GM06990 (cell line): ENCODE measurements at places on chromosomes 6 and 20.

GRCh38 chr20:50366270-50367103 lies 143.7 kb upstream of the PTPN1 start:
- no peak for DNase-seq

DNA sequence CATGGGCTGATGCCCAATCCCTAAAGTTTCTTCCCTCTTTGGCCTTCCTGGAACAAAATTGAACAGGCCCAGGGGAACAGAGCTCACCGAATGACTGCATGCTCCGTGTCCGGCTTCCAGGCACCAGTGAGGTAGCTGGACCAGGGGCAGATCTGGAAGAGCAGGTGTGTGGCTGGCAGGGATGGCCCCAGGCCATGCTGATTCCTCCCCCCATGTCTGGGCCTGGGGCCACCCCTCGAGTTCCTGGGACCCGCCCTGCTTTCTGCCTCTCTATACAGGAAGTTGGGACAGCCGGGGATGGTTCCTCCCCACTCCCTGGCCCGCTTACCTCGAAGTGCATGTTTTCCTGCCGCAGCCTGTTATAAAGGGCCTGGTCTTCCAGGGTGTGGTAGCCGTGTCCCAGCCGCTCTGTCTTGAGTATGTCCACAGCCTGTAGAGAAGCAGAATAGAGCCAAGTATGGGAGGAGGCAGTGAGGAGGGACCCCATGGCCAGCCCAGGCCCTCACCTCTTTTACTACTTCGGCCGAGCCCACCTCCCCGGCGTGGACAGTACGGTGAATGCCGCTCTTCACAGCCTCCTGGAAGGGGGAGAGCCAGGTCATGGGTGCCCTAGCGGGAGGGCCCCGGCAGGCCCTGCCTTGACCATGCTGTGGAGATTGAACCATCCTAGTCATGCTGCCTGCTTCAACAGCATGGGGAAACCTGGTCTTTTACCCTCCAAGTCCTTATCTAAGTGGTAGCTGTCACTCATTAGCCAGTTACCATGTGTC lies 28.8 kb downstream of the ADA start:
- DNase-seq: no peak

GRCh38 chr20:13333793-13334192 lies 112.7 kb downstream of the ISM1 start:
- no peak for DNase-seq

DNA sequence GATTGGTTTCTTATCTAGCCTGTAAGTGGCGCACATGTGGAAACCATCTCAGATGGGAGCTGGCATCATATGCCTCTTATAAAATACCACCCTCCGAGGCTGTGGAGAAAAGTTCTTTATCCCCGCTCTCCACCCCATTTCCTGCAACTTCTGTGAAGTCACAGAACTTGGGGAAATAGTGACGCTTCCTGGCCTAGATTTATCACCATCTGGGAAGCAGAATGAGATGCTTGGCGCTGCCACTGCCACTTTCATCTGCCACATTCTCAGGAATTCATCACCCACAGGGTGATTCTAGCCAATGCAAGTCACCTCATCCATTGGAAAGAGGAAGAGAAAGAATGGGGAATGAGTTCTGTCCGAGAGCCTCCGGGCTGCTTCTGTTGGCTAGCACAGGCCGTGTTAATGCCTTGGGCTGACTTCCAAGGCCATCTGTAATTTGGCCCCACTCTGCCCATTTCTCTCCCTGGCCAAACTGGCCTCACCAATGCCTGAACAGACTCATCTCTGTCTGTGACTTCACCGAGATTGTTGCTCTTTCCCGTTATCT lies 148.8 kb upstream of the SOX4 start:
- DNase-seq: no peak

DNA sequence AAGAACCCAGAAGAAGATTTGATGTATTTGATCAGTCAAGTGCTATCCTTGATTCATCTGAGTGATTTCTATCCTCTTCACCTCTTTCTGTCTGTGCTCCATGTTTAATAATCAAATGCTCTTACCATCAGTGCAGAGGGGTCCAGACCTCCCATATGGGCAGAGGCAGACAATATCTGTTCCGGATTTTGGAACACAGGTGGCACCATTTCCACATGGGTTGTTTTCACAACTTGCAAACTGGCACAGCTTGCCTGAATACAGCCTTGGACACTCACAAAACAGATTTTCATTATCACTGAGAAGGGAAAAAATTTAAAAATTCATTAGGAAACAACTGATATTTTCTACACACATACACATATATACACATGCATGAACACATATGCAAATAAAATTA lies 228.5 kb downstream of the PHF3 start:
- no peak for DNase-seq

- DNase-seq: peak; percentile 54
These were observed 109.0 kb downstream of the HFE start for GRCh38 chr6:26195924-26196845.

DNA sequence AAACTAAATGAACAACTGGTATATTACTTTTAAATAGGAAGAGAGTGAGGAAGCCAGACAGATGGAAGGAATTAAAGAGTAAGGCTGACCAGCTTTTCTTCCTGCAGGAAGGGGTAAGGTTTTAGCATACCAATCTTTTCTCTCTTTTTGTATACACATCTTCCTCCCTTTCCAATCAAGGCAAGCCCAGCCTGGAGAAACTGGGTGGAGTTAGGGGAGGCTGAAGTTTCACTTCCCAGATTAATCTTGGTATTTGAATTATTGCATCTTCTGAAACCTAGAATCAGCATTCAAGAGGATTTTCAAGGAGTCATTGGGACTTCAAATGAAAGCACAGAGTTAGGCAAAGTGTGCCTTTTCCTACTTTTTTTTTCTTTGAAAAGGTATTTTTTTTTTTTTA lies 33.1 kb downstream of the TMEM14A start:
- no peak for DNase-seq

DNA sequence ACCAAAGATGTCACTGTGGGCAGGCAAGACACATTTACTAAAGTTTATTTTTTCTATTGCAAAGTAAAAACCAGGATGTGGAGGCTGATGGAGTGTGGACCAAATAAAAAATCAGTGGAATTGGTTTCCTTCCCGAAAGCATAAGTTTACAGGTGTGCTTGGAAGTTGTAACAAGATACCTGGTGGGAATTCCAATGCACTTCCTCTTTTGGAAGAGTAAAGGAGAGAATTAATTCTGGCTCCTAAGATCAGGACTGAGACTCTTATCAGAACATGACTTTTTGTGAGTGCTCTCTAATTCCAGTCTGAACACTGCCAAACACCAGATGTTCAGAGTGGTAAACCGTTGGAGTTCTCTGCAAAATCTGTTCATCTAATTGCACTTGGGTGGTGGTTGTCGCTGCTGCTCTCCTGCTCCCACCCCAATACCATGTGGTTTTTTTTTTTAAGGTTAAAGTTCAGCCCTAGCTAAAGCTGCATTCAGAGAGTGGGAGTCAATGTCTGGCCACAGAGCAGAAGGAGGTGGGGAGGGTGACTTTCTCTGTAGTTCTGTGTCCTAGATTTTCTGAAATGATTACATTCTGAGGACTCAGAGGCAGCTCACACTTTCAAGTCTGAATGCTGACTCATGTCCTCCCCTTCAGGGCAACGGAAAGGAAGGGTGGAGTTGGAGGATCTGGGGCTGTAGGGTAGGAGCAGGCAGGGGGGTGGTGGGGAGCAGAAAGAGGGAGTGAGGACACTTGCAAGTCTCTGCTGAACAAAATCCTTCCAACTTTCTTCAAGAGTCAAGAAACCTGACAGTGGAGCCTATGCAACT lies 275.8 kb upstream of the PRDM1 start:
- DNase-seq: no peak

DNA sequence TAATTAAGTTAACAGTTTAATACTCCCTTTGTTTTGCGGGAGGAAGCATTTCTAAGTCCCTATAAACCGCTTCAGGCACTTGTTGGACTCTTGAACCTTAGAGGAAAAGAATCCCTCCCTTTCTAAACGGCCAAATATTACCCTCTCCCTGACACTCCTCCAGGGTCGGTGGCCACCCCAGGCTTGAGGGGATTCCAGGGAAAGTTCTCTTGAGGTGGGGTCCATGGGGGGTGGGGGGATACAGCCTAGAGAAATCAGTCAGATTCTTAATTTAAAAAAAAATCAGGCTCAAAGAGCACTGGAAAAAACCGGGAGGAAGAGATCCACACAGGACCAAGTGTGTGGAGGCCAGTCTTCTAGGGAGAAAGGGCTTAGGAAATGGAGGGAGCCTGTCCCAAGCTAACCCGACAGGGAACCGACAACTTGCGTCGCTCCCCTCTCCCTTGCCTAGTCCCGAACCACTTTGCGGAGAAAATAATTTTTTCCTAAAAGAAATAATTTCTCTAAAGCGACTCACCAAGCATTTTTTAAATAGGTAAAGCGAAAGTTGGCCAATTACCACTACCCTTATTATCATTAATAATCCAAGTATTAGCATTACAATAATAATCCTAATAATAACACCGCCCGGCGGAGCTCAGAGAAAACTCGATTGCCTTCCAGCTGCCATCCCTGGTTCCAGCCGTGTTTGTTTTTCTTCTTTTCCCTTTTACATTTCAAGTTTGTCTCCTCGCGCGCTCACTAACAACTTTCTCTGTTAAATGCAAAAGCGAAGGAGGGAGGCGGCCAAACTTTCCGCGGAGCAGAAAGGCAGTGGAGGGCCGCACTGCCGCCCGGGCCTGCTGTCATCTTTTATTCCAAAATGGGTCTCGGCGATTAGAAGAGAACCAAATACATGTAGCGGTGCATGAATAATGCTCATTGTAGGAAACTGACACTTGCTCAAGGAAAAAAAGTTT lies 4.8 kb downstream of the NR2E1 start:
- DNase-seq: no peak

DNA sequence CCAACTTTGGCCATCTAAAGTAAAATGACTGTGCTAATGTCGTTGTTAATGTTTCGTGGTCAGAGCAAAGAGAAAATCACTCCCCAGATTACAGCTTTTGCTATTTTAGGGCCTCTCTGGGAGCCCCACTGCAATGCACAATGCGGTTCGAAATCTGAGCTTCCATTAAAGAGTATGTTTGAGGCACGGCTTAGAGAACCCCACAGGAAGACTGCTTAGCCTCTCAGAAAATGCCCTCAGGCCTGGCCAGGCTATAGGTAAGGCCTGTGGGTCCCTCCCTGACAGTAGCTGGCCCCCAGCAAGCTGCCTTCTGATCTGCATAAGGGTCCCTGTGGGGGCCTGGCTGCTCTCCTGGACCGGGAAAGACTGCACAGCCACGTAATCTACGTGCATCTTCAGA lies 274.6 kb downstream of the PTPRT start:
- no peak for DNase-seq

- no peak for DNase-seq
These were observed 84.2 kb downstream of the PREP start for GRCh38 chr6:105318660-105319059.

- no peak for DNase-seq
These were observed 24.0 kb upstream of the ATRN start for GRCh38 chr20:3446779-3447178.

- DNase-seq: no peak
These were observed 5.4 kb downstream of the FBXL4 start for GRCh38 chr6:98942263-98942803.

DNA sequence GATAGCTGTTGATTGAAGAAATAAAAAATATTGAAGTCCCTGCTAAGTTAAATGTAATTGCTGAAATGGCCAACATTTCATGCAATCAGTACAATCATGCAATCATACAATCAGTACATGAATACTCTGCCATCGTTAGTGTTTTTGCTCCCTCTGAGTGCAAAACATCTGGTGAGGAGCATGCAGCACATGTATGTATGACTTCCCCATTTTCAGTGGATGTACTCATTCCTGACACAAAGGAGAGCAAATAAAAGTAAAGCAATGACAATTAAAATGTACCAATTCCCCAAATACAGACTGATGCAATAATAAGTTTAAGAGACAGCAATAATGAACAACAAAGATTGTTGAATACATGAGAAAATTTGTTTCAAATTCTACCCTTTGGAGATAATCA lies 140.7 kb downstream of the PLCB1 start:
- DNase-seq: no peak

GRCh38 chr20:61099806-61100205 lies 152.3 kb upstream of the CDH4 start:
- no peak for DNase-seq

- DNase-seq: no peak
These were observed 274.3 kb downstream of the CD109 start for GRCh38 chr6:73969971-73970970.

DNA sequence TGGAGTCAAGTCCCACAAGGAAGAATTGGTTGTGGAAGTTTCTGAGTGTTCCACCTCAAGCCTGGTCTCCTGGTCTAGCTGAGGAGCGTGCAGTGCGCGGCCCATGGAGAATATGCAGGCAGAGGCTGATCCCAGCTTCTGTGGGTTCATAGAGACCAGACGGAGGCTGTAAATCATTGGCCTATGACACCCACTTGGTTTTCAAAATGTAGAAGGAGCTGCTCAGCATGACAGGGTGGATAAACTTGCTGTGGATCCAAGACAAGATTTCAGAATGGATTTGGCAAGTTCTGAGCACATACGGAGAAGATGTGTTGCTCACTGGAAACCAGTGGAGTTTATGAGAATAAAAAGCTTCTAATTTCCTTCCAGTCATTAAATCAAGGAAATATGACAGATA lies 744 bp downstream of the KIF25 start:
- no peak for DNase-seq

DNA sequence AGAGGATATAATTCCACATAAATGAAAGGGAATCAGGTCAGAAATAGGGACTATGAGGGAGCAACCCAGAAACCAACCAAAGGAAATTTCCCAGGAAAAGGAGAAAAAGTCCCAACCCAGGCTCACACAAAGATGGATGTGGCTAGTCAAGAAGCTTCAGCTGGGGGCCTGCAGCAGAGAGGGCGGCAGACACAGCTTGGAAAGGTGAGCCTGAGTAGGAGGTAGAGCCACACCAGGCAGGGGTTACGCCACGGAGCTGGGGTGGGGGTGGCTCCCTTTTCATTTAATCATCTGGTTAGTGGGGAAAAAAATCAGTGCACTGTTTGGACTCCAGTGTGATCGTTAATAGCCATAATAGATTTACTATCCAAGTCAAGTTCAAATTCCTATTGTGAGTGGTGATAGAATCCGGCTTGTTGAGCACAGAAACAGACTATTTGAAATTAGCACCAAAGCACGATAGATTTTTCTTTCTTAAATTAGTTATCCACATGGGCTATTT lies 220.6 kb downstream of the TPBG start:
- DNase-seq: no peak

- DNase-seq: no peak
These were observed 95.5 kb downstream of the FOXC1 start for GRCh38 chr6:1705183-1705582.

DNA sequence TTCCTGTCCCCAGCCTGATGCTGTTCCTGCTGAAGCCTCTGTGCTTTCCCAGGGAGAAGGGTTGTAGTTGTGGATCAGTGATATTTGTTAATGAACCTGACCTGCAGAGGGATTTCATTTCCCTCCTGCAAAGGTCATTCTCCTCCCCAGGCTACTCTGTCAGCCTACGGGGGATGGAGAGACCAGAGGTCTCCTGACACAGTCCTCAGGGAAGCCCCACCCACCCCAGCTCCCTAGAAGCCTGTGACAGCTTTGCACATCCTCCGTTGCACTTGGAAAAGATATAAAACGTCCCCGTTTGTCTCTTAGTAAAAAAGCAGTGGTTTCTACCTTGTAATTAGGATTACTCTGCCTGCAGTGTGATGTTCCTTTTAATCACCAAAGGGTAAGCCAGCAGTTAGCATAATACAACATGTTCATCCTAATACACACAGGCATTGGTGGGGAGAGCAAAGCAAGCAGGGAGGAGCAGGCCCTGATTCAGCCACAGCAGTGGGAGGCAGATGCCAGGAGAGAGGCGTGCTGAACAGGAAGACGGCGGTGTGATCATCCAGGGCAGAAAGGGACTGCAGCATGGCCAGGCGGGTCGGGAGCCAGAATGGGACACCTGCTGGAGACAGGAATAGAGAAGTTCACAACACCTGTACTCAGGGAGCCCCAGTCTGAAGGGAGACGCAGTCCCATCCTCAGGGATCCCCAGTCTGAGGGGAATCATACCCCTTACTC lies 293.5 kb downstream of the LRFN2 start:
- DNase-seq: no peak
